Stimulated activated CD4-positive, alpha-beta T cell treated with anti-CD3 and anti-CD28 coated beads, Interleukin-12 subunit alpha, Interleukin-12 subunit beta, amount 100 ng/mL, for 24 hours (primary cell): ENCODE measurements at places on chromosomes 5 and 9.

DNA sequence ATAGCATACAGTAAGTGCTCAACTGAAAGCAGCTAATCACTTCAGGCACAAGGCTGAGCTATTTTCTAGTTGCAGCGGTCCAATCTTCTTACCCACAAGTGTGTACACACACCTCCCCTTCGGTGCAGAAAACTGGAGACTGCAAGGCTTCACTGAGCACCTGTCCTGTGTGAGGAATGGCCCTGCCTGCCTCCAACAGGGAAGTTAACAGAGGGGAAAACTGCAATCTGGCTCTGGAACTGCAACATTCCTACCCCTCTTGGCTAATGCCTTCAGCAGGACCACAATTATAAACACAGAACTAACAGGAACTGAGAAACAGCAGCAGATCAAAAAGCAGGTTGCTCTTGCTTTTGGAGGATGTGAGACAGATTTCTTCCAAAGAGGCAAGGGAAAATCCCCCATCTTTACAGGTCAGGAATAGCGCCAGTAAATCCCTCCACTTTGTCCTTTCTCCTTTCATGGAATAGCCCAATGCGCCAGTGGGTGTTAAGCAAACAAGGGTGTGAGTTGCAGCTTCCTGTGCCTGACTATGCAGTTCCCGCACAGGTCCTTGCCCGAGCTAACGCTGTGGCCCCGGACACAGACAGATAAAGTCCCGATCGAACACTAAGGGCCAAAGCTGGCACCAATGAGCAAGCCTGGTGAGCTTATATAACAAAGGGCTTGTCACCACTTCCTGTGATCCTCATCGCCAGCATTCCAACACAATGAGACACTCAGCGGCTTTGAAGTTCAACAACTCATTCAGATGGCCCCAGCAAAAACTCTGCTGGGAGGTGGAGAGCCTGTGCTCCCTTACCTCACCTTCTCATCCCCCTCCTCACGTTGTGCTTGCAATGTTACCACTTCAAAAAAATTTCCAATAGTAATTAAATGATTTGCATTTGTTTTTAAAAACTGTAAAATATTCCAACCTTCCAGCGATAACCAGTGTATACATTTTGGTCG lies 21.5 kb downstream of the SHB start:
- DNase-seq, result no peak

DNA sequence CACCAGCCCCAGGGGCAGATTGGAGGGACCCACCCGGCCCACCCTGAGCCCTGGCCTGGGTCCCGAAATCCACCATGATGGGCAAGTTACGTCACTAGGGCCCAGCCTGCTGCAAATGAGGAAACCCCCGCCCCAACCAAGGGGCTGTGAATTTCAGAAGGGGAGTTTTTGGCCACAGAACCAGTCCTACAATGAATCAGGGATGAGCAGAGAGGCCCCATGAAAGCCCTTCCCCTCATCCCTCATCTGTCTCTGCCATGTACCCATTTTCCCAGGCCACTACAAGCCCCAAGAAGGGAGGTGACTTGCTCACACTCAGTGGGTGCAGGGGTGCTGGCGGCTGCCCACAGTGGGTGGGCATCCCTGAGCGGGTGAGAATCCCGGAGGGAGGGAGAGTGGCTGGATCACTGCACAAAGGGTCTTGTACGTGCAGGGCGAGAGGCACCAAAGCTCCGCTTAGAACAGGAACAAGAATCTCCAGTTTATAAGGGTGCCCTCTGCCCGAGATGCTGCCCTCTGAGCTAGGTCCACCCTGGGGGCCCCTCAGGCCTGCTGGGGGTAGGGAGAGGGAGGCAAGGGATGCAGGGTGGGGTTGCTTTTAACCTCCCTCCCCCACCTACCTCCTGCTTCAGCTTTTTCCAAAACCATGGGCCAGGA lies 10.4 kb upstream of the TCF7 start:
- DNase-seq, result no peak

GRCh38 chr9:16921855-16922254 lies 51.4 kb upstream of the BNC2 start:
- DNase-seq, result no peak

GRCh38 chr9:93058355-93059010 lies at the start of gene SUSD3:
SUSD3 (plus strand) TSS chr9:93058701; CDS start chr9:93058743, 42 bp downstream.
- DNase-seq, result peak; percentile 34

- peak; percentile 94 for DNase-seq
These were observed at the start of gene UBAP2 for GRCh38 chr9:34048727-34049629. UBAP2 (minus strand) TSS chr9:34048887; CDS start chr9:34017148, 31,739 bp downstream.

DNA sequence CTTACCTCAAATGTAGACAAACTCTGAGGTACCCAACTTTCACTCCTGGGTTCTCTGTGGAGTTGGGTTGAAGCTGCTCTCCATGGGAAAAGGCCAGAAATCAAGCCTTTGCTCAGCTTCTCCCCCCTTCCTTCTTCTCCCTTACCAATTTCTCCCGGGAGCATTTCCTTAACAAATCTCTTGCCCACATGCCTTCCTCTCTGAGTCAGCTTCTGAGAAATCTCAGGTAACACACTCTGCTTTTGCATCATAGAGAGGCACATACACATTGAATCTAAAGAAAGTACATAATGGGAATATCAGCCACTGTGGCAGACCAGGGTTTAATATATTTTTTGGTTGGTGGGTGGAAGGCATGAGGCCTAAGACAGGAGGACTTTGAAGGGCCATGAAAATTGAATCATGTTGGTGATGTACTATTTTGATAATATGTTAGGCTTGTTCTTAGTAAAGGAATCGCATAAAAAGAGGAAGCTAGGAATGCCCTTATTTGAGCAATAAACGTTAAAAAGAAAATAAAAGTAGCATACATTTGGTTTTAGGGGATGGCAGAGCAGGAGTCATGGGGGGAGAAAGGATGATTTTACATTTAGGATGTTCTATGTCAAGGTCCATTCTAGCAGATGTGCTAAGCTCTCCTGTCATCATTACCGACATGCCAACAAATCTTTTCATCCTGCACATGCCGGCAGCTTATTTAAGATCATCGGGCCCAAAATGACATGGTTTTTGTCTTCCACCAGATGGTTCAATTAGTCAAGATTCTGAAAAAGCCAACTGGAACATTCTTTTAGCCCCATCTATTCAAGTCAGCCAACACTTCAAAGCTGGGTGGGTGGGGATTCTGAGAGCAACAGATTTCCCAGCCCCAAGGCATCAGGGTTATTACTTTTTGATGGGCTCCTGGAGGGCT lies 199.5 kb upstream of the CLINT1 start:
- DNase-seq, result no peak

DNA sequence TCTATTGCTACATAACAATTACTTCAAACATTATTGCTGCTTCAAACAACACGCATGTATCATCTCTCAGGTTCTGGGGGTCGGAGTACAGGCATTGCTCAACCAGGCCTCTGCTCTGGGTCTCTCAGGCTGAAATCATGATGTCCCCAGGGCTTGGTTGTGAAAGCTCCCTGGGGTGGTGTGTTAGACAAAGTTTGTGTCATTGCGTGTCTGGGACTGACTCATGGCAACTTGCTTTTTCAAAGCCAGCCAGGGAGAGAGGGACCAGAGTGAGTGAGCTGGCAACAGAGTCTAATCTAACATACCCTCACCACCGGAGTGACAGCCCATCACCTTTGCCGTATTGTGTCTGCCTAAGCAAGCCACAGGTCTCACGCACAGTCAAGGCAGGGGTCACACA lies 259.2 kb upstream of the NFIL3 start:
- no peak for DNase-seq

GRCh38 chr5:6473284-6473683 lies 24.6 kb downstream of the UBE2QL1 start:
- no peak for DNase-seq

GRCh38 chr5:10579536-10580521 lies 16.0 kb downstream of the ANKRD33B start:
- no peak for DNase-seq

DNA sequence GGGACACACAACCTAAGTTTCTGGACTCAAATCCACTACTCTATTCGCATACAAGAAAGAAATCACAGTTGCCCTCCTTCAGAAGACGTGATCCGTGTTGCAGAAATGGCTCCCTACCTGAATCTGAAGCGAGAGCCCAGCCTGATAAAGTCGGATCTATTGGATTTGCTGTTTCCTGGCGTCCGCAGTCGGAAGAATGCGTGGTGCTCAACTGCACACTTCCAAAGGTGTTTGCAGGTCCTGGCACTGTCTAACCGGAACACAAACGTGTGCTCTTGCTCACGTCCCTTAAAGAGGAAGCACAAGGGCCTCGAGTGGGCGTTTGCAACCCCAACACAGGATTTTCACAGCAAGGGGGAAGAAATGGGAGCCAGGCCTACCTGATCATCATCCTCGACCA lies 65.5 kb downstream of the EPB41L4B start:
- no peak for DNase-seq

DNA sequence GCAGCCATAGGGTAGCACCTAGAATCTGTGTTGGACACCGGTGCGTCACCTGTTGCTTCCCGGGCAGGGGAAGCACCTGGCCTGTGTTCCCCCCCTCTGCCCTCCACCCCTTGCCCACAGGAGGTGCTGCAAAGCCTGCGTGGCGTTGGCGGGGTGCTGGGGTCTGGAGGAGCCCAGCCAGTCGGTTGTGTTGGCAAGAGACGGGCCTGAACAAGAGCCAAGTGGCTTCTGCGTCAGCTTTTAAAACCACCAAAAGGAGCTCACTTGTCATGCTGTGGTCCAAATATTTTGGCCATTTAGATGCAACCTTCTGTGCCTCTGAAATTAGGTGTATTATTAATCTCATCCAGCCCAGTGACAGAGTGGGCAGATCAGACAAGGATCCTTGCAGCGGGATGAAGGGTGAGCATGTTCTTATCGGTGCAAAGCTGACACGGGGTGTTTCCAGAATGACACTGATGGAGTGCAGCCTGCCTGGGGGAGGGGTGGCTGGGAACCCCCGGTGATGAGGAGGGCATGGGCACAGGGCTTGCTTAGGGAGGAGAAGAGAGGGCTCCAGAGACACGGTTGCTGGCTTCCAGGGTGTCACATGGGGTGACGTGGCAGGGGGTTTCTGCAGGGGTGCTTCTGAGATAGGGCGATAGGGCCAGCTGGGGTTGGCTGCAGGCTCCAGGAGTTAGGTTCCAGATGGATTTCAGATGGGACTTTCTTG lies 9.7 kb upstream of the RXRA start:
- DNase-seq, result no peak

DNA sequence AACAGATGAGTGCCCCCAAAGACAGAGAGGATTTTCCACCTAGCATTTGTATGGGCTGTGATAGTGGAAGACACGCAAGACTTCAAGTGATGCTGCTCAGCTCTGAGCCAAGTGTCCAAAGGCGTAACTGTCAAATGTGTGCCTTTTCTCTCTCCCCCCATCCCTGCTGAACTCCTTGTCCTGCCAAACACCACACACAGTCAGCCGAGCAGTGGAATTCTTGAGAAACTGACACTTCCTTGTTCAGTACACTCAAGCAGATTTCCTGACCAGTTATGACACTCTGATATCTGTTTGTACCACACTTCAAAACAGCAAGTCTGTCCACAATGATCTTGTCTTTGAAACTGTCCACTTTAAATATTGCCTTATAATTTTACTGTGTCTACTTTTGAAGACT lies 166.4 kb downstream of the PIK3R1 start:
- DNase-seq, result no peak

GRCh38 chr5:67746103-67746502 lies 469.5 kb upstream of the PIK3R1 start:
- no peak for DNase-seq

DNA sequence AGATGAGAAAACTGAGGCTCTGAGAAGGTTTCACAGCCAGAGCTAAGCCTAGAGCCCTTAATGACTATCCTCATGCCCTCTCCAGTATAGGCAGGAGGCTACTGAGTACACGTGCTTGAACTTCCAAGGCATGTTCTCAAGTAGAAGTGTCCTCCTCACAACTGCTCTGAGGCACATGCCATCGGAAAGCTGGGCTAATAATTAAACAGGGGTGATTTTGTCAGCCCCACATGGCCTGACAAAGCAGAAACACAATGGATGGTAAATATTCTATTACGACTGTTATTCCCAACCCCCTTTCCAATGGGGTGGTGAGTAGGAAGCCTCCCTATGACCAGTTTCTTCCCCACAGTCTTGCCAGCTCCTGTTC lies 34.3 kb downstream of the KCNIP1 start:
- no peak for DNase-seq

DNA sequence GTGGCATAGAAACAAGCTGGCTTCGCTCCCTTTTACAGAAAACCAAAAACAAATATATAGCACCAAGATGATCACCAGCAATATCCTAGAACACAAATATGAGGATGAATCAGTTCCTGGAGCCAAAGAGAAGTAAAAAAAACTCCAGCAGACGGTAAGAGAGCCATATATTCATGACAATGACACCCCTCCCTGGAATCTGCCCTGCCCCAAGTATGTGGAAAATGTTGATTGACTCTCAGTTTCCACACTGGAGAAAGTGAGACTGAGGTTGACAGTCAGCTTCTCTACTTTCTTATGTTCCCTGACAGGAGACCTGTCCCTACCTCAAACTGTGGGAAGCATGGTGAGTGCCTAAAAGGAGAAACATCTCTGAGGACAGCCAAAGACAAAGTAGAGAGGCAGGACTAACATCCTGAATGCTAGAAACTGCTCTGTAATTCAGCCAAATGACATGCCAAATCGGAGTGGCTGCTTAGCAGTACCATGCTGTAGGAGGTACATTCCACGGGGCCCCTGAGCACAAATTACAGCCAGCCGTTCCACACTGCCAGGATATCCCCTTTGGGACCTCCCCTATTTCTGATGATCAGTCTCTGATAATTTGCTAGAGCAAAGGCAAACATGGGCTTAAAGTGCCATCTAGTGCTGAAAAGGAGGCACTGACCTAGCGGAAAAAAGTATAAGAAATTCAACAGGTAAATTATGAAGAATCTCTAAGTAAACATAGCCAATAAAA lies 424.0 kb upstream of the RGMB start:
- no peak for DNase-seq

GRCh38 chr5:158120760-158121159 lies 261.8 kb upstream of the CLINT1 start:
- no peak for DNase-seq

DNA sequence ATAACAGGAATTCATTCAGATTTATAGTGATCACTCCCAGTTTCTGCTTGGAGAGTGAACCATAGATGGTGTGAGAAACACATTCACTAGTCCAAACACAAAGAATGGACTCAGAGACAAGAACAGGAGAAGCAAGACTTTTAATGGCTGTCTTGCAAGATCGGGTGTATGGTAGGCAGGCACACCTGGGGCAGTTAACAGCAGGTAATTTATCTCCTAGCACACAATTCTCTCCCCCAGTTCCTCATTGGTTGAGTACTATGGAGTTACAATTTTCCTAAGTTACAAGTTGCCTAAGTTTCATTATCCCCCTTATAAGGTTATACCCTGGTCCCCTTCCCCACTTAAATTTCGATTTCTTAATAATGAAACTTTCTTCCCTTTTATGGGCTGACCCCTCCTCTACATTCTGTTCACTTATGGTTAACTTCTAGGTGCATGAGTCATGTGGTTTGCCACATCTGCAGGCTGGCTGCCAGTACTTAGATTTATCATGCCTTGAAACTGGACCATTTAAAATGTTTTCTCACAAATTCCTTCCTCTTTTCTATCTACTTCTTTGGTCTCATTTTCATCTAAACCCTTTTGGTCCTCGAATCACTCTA lies 623.3 kb downstream of the HINT1 start:
- no peak for DNase-seq

DNA sequence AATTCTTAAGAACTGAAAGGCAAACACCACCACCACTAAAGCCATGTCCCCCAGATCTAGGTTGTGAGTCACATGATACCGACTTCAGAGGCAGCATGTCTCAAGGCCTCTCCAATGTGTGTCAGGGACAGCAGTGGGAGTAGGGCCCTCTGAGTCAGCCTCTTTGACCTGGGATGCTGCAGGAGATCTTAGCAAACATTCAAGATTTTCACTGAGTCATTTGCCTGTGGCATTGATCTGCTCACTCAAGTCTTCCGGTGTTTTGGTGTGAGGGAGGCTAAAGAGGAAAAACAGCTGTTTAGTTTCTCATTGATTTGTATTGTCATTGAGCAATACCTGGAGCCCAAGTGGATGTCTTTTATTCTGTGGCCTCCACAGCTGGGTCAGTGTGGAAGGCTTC lies 36.1 kb downstream of the TMC1 start:
- DNase-seq, result no peak
